Fibroblast of the conjunctiva (primary cell): ENCODE measurements at places on chromosomes 11 and 22.
A peak's percentile ranks its signal among the peaks of the same experiment; 100 is the strongest.

DNA sequence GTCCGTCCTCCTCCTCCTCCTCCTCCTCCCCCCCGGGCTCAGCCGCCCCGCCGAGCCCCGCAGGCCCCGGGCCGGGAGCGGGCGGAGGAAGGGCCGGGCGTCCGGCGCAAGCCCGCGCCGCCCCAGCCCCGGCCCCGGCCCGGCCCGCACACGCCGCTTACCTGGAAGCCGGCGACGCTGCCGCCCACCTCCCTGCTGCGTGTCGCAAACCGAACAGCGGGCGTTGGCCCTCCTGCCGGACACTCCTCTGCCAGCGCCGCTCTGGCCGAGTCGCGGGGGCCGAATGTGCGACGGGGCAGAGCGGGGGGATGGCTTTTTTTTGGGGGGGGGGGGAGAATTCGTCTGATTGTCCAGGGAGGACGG lies 1.1 kb downstream of the IGF2 start:
- DNase-seq, result no peak

DNA sequence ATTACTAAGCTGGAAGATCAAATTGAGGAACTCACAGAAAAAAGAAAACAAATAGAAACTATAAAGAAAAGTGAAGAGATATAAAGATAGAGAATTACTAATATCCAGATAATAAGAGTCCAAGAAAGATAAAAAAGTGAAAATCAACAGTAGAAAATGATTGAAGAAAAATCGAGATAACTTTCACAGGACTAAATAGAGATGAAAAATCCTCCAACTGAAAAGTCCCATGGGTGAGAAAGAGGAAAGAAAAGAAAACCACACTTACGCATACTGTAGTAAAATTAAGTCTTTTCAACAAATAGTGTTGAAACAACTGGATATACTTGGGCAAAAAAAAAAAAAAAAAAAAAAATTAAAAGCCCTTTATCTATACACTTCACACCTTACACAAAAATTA lies 60.0 kb downstream of the ENTHD1 start:
- DNase-seq, result no peak

GRCh38 chr11:15985127-15985859 lies 371.1 kb downstream of the SOX6 start:
- DNase-seq, result no peak

DNA sequence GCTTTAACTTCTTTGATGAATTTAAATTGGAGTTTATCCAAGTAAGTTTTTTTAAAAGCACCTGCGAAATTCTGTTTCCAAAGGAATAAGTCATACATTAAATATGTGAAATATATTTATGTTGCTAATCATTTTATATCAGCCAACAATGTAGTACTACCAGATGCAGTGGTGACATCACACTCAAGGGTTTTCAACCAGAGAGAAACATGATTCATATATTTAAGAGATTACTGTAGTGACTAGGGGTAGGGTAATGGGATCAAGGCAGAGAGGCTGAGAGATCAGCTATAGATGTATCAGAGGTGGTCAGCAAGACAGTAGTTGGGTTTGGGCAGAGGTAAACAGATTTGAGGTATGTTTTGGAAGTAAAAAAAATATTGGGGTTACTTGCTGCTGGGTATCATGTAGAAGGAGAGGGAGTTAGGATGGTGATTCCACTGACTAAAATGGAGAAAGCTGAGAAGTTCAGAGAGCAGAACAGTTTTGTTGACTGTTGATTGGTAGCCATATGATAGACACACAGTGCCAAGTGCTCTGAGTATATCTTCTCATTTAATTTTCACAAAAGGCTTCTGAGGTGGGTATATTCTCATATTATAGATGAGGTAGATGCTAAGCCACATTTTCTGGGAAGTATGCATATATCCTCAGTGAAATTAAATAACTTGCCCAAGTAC lies 39.4 kb downstream of the CEP57 start:
- DNase-seq, result no peak

- no peak for DNase-seq
These were observed 69.7 kb downstream of the TEAD1 start for GRCh38 chr11:12743834-12744449.

DNA sequence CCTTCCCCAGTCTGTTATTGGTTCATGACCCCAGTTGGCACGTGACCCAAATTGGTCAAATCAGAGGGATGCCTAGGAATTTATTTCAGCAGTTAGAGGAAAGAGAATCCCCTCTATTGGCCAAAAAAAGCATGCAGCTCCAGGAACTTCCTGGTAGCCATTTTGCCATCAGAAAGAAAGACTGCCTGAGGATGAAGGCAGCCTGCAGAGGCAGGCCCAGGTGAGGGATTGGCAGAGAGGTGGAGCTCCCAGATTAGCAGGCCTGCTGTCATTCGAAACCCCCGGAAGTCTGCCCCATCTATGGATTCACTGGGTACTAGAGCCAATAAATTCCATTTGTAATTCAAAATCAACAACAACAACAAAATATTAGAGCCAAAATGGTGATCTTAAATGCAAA lies 207.6 kb downstream of the CWF19L2 start:
- no peak for DNase-seq

DNA sequence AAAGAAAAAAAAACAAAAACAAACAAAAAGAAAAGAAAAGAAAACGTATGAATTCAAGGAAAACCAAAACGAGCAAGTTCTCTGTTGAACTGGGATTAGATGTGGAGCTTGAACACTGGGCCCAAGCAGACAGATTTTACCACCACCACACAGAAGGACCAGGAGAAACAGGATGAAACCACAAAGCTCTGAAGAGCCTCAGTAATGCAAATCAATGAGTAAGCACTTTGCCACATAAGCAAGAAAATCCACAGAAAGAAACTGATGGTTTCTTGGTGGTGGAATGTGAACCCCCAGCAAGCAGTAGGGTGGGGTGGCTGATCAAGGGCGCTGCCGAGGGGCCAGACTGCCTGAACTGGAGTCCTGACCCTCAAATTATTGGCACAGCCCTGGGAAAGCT lies 50.9 kb upstream of the NFRKB start:
- DNase-seq, result no peak

GRCh38 chr11:123560006-123560405 lies 94.4 kb downstream of the SCN3B start:
- no peak for DNase-seq

DNA sequence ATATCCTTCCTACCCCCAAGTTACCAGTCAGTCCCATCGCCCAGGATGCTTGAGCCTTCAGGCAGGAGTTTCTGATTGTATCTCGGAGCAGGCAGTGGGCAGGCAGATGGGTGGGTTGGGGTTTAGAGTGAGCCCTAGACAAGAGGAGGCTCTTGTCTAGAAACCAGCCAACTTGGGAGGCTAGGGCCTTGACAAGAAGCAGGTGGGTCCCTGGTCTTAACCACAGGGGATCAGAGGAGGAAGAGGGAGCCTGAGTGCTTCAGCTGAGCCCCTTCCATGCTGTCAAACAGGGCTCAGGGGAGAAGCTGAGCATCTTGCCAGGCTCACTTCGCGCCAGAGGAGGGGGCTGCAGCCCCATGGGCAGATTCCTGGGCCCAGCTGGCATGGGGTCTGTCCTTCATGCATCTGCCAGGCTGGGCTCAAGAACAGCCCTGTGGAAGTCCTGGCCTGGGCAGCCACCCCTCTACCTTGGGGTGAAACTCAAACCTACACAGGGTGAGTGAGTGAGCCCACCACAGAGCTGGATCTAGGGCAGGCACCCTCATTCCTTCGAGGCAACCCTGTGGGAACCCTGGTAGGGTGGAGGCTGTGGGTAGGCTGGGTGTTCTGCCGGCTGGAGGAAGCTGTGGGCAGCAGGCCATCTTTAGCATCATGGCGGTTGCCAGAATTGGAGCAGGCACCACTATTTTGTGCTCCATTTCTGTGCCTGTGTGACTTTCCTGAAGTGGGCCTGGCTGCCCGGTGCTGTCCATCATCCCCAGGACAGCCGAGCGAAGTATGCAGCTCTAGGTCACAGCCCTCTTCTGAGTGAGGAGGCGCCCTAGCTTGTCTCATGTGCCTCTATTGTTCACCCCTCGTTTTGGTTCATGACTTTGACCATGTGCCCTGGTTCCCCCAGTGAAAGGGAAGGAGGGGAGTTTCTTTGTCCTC lies 108.1 kb downstream of the MORC2 start:
- no peak for DNase-seq

DNA sequence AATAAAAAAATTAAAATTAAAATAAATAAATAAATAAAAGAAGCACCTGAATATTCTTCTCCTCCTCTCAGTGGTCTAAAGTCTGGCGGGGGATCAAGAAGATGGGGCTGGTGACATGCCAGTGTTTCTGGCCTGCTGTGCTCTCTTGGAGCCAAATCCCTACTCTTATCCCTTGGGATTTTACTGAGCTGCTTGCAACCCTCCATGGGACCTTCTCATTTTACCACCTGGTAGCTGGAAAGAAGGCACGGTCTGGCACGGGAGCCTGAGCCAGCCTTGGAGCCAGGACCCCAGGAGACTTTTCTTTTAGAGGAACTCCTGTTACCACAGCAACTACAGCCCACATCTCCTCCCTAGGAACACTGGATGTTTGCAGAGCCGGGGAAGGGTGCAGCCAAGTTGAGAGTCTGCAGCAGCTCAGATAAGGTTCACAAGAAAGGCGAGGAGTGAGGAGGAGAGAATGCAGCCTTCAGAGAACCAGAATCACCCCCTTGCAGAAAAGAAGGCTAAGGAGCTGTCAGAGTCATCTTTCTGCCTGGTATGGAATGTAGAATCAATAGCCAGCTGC lies 21.4 kb downstream of the CD6 start:
- no peak for DNase-seq

- DNase-seq, result no peak
These were observed 249.0 kb downstream of the DYNC2H1 start for GRCh38 chr11:103358251-103358650.

DNA sequence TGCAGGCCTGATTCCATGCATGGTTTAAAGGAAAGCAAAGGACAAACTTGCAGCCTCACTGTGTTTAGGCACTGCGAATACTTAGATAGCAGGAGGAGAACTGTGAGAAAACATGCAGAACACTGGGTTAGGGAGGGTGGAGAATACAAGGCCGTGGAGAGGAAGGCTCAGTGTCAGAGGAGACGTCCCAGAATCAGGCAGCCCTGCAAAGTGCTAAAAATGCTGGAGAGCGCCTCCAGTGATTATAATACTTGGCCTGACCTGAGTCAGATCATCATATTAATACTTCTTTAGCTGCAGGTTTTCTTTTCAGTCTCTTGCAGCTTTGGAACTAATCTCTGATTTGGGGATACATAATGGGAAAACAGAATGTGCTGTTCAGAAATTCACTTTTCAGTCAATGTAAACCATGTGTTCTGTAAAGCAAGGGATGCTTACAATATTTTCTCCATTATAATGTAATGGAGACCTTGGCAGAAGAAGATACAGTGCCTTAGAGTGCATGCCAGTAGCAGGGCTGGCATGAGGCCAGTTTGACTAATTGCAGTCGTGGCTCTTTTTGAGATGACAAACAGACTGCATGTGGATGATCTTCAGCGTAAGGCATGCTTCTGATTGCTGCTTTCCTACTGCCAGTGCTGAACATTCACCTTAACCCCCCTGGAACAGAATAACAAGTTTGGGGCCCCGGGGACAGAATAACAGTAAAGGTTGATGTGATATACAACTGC lies 16.8 kb downstream of the EXT2 start:
- DNase-seq, result peak; percentile 41

DNA sequence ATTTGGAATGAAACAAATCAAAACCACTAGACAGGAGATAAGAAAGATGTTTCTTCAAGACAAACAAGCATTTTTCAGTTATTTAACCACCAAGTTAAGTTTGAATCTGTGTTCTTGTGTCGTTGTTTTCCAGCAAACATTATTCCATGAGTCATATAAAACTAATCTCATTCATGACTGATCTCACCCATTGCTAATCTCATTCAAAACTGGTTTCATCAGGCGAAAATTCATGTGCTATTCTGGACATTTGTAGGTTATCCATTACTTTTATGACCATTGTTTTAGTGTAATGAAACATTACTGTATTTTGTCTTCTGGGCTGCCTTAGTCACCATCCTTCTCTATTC lies 221.8 kb downstream of the DDX10 start:
- no peak for DNase-seq

- DNase-seq, result no peak
These were observed 144.4 kb downstream of the NCAM1 start for GRCh38 chr11:113105592-113105991.

DNA sequence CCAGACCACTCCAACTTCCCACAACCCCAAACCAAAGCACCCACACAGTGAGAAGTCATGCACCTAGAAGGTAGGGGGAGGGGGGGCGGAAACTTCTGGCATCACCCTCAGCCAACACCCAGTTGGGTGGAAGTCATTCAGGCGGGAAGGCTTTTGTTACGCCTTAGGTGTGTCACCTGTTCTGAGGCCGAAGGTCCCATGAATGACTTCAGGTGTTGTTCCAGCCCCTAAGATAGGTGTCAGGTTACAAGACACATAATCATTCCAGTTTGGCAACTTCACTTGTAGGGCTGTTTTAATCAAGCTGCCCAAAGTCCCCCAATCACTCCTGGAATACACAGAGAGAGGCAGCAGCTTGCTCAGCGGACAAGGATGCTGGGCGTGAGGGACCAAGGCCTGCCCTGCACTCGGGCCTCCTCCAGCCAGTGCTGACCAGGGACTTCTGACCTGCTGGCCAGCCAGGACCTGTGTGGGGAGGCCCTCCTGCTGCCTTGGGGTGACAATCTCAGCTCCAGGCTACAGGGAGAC lies at the start of gene TMPRSS4:
TMPRSS4 (plus strand) TSS at position 325 of the 528 bp plus-strand sequence. CDS start 225 bp downstream, outside the sequence.
- no peak for DNase-seq

DNA sequence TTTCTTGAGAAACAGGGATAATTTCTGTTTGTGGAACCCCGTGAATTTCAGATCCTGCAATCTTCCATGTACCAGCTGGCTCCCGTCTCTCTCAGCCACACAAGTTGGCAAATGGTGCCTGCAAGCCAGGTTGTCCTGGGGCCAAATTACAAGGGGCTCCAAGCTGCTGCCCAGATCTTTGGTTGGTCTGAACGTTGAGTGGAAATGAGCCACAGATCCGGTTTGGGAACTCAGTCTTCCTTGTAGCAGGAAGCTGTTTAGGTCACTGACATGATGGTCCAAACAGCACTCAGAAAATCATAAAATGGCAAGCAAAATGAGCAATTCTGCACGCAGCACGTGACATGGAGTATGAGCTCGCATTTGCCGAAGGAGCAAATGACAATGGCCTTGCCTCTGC lies 1496.4 kb downstream of the TBC1D22A start:
- DNase-seq, result no peak

DNA sequence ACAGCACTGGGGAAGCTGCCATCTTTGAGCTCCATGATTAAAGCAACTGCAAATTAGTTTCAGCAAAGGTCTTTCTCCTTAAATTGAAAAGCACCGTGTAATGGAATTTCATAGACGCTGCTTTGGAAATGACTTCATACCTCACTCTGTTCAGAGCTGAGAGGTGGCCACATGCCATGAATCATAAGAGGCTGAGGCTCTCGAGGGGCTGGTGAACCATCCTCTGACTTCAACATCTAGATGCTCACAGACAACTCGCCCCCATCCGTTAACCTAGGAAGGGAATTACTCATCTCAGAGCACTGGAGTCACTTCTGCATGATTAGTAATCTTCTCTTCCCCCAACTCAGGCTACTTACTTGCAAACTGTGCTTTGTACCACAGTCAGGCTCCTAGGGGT lies 122.3 kb downstream of the RCN1 start:
- peak; percentile 29 for DNase-seq

- no peak for DNase-seq
These were observed 687.8 kb downstream of the FAM181B start for GRCh38 chr11:82045748-82046457.

- no peak for DNase-seq
These were observed 99.0 kb downstream of the NECTIN1 start for GRCh38 chr11:119629834-119630624.
